ENCODE measurements at places on chromosomes 1 and 21.

GRCh38 chr1:110243574-110243973, 33.5 kb downstream of the KCNC4 start:
- no peak for DNase-seq

- DNase-seq, result no peak
Observed at GRCh38 chr1:63624911-63625310, 31.7 kb downstream of the PGM1 start.

- no peak for DNase-seq
Observed at GRCh38 chr1:63143482-63143881, 178.9 kb upstream of the FOXD3 start.

- peak; percentile 82 for DNase-seq
Observed at GRCh38 chr1:32612189-32612881, 38.0 kb downstream of the ZBTB8OS start.

DNA sequence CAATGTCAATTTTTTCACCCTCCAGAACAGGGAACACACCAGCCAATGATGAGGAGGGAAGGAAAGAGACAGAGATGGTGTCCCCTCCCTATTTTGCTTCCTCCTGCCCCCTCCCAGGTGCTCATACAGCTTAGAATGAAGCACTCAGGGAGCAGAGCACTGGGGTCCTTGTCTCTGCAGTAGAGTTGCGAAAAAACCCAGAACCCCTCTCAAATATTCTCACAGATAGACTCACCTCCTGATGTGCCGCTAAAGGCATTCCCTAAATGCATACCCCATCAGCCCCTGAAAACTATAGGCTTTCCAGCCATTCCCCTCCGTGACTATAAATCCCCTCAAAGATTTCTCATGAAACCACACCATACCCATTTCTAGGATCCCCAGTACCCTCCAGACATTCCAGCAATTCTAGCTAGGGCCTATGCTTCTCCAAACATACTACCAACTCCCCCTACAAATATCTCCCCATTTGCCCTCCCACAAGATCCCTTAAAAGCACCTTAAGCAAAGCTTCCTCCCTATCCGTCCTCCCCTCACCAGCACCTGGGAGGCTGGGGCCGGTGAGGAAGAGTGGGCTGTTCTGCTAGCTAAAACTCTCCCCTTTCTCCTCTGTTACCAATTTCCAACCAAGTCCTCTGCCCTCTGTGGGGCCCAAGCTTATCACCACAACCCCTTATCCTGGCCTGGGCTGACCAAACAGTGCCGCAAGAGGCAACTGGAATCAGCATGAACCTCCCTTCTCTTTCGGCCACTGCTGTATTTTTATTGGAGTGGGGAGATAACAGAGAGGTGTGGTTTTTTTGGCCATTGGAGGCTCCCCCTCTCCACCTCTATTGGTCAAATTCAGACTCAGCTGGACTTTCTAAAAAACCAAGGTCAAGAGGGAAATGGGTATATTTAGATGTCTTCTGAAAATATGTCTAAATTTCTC, 54.7 kb downstream of the RHBG start:
- DNase-seq, result no peak
